ENCODE measurements at places on chromosomes 2 and 18. TPM values are rescaled to one million over a fixed set of nuclear protein-coding genes. Genes with fewer than 3 reads are reported as not detected.

- peak within 1 kb of the TSS; percentile 68 for H3K4me3 ChIP-seq
- peaks cover 10% of the 10 kb centered on the region for H3K27me3 ChIP-seq
- peaks cover 15% of the 10 kb centered on the region for H3K4me1 ChIP-seq
- H3K27ac ChIP-seq = peak within 1 kb of the TSS; percentile 73
- DNase-seq = peak; percentile 20
These were observed at the start of gene ANKRD53 for GRCh38 chr2:70978341-70979179. Gene ANKRD53 (plus strand): TSS chr2:70978630. CDS start chr2:70978646, 16 bp downstream.

DNA sequence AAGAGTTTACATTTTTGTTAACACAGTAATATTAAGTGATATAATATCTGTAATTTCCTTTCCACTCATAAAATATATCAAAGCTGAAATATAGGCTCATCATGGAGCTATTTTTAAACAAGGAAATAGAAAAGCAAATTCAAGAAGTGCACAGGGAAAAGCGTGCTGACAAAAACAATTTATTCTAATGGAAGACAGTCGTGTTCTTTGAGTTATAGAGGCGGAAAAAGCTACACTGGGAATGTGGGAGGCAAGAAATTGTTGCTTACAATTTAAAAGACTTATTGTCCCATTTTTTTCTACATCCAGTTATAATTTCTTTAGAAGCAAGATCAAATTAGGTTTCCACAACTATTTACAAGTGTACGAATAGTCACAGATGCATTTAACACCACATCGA is 3.2 kb upstream of the TTN start:
- no peaks in the 10 kb centered on the region for H3K4me1 ChIP-seq
- no peaks in the 10 kb centered on the region for H3K36me3 ChIP-seq
- no peaks in the 10 kb centered on the region for H3K27me3 ChIP-seq
- DNase-seq = no peak

- H3K4me3 ChIP-seq = no peak overlapping the region
- H3K36me3 ChIP-seq = no peaks in the 10 kb centered on the region
- no peaks in the 10 kb centered on the region for H3K27me3 ChIP-seq
- H3K27ac ChIP-seq = no peak overlapping the region
- no peaks in the 10 kb centered on the region for H3K4me1 ChIP-seq
These were observed 349.8 kb downstream of the RBM43 start for GRCh38 chr2:150911766-150912280.

- no peaks in the 10 kb centered on the region for H3K36me3 ChIP-seq
- H3K4me1 ChIP-seq = peaks cover 18% of the 10 kb centered on the region
- peaks cover 38% of the 10 kb centered on the region for H3K27me3 ChIP-seq
These were observed at the start of gene SCN9A for GRCh38 chr2:166375736-166376487. Gene SCN9A (minus strand): TSS chr2:166375944. CDS start chr2:166311756, 64,188 bp downstream.

- H3K27me3 ChIP-seq = peaks cover 21% of the 10 kb centered on the region
- H3K4me3 ChIP-seq = no peak overlapping the region
- no peaks in the 10 kb centered on the region for H3K36me3 ChIP-seq
- no peak for DNase-seq
- no peak overlapping the region for H3K27ac ChIP-seq
These were observed 16.1 kb downstream of the MBOAT2 start for GRCh38 chr2:8987410-8987809.

- no peak overlapping the region for H3K4me3 ChIP-seq
- no peak for DNase-seq
- H3K36me3 ChIP-seq = no peaks in the 10 kb centered on the region
- peaks cover 4% of the 10 kb centered on the region for H3K27me3 ChIP-seq
- H3K27ac ChIP-seq = no peak overlapping the region
These were observed 30.6 kb downstream of the SDC1 start for GRCh38 chr2:20194097-20195015.

DNA sequence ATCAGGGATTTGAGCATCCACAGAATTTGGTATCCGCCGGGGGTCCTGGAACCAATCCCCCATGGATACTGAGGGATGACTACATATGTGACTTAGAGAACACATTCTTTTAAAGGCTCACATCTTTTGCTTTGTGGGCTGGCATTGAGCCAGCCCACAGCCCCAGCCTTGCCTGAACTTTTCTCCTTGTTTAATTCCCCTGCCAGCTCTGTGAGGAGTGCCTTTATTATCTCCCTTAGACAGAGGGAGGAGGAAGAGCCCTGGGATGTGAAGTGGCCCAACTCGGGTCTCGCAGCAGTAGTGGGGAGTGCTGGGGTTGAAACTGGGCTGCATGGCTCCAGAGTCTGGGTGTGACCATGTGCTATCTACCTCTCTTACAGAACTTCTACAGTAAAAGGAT is 7.6 kb downstream of the TTC39C start:
- DNase-seq = no peak
- peaks cover 82% of the 10 kb centered on the region for H3K36me3 ChIP-seq
- H3K27me3 ChIP-seq = no peaks in the 10 kb centered on the region
- H3K4me3 ChIP-seq = no peak overlapping the region
- H3K27ac ChIP-seq = no peak overlapping the region
- H3K4me1 ChIP-seq = peaks cover 97% of the 10 kb centered on the region

DNA sequence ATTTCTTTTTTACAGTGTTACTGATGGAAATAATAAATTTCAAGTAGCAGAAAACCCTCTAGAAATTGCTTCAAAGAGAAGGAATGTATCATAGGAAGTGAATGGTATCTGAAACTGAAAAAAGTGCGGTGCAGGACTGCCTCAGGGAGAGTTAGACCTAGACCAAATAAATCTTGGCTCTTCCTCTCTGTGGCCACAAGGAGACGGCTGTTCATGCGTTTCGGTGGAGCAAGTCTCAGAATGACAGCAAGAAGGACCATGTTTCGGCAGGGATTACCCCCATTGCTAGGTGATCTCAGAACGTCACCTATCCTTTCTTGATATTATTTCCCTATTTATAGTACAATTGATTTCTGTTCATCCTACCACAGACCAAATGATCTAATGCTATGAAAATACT is 522.3 kb downstream of the SOX11 start:
- H3K27ac ChIP-seq = no peak overlapping the region
- no peaks in the 10 kb centered on the region for H3K27me3 ChIP-seq
- DNase-seq = no peak
- H3K36me3 ChIP-seq = no peaks in the 10 kb centered on the region
- no peak overlapping the region for H3K4me3 ChIP-seq

DNA sequence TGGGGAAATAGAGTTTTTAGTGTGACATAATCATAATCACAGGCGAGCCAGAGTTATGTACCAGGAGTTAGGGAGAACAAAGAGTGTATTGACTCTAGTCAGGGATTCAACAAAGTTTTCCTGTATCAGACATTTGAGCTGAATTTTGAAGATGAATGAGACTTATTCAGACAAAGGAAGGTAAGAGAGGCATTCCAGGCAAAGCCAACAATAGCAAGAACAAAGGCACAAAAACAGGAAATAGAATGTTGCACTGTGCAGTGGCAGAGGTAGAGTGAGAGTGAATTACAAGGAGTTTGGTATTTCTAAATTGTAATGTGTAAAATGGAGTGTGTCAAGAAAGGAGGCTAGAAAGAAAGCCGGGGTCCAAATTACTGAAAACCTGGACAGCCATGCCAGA is 156.2 kb downstream of the CCDC148 start:
- H3K27me3 ChIP-seq = no peaks in the 10 kb centered on the region
- H3K36me3 ChIP-seq = no peaks in the 10 kb centered on the region
- no peaks in the 10 kb centered on the region for H3K4me1 ChIP-seq
- no peak overlapping the region for H3K4me3 ChIP-seq
- H3K27ac ChIP-seq = no peak overlapping the region
- DNase-seq = no peak

Gene GRHL1
- 2.0 TPM for total RNA-seq

Gene TACR1
- not detected for total RNA-seq

Gene CYTIP
- 389 TPM for total RNA-seq

Gene DNAJC5G
- not detected for total RNA-seq
